ENCODE measurements at places on chromosomes 6 and 20. TPM values are rescaled to one million over a fixed set of nuclear protein-coding genes. Genes with fewer than 3 reads are reported as not detected.

IP6K3 gene
- total RNA-seq, result not detected

ADGRF5 gene
- not detected for total RNA-seq

SNRPB gene
- total RNA-seq, result 866 TPM

NRN1 gene
- 0.50 TPM for total RNA-seq

HEY2 gene
- total RNA-seq, result not detected

CLPSL2 gene
- 1.4 TPM for total RNA-seq

JARID2 gene
- 7.3 TPM for total RNA-seq

SLC25A27 gene
- total RNA-seq, result 0.70 TPM

THBS2 gene
- total RNA-seq, result not detected

FAM83D gene
- total RNA-seq, result 57.5 TPM

BACH2 gene
- 0.33 TPM for total RNA-seq

TREML1 gene
- not detected for total RNA-seq

ETV7 gene
- total RNA-seq, result 0.09 TPM

XKR7 gene
- total RNA-seq, result not detected

MEP1A gene
- not detected for total RNA-seq

MROH8 gene
- 0.81 TPM for total RNA-seq

CCDC170 gene
- 0.14 TPM for total RNA-seq

CNPY3 gene
- total RNA-seq, result 36.6 TPM

ZNF165 gene
- 0.97 TPM for total RNA-seq

LY6G5C gene
- 0.77 TPM for total RNA-seq

ARMH2 gene
- not detected for total RNA-seq

IRF4 gene
- 0.07 TPM for total RNA-seq

SLPI gene
- total RNA-seq, result 9.5 TPM

ZBTB22 gene
- total RNA-seq, result 3.2 TPM

SNAP25 gene
- 19.7 TPM for total RNA-seq

SOBP gene
- total RNA-seq, result 1.1 TPM

PERP gene
- 49.6 TPM for total RNA-seq

OPRM1 gene
- not detected for total RNA-seq

MYH7B gene
- 0.04 TPM for total RNA-seq

CALHM4 gene
- not detected for total RNA-seq

SLC22A16 gene
- not detected for total RNA-seq

SLC18B1 gene
- 5.3 TPM for total RNA-seq

SAMD3 gene
- total RNA-seq, result not detected

Data from A549 treated with RU486 at 1 μM for 4 hours (cell line).